HS-27A (cell line): ENCODE measurements at places on chromosomes 5 and 9.
A peak's percentile ranks its signal among the peaks of the same experiment; 100 is the strongest.

DNA sequence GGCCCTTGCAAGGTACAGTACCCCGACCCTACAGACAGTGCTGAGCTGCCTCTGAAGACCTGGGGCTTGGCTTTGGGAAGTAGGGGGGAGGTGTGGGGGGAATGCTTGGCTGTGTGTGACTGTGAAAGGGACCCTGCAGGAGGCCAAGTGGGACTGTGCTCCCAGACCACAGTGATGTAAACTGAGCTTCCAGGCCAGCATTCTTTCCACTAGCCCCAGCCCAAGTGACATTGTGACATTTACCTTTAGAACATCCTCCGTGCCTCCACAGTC is 31.2 kb downstream of the HMCN2 start:
- no peak for DNase-seq

DNA sequence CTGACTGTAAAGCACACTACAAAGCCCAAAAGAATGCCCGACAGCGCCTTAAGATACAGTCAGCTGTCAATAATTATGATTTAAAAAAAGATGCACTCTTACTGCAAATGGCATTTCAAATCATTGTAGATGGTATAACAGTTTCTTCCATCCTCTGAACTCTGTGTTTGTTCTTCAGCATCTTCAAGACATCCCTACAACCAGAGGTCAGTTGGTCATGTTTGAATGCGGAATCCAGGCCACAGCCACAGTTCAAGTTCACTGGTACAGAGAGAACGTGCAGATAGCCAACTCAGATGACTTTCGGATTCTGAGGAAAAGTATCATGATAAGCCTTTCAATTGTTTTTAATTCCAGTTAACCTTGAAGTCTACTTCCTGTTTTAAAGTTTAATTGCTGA is 8.7 kb upstream of the MYOT start:
- DNase-seq = no peak

DNA sequence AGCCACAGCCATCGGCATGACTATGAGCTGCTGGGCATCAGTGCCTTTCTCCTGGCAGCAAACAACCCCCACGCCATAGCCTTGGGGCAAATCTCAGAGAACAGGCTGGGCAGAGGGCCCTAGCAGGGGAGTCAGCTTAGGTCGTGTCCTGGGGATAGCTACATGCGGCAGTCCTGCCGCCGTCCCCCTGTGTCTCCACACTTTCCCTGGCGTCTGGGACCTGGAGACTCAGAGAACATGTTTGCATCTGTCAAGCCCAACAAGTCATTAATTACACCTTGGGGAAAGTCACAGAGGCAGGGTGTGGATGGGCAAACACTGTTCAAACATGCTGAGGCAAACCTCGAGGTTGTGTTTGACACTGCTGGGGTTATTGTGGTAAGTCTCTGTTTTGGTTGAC is 123.6 kb downstream of the C5orf15 start:
- DNase-seq = no peak

DNA sequence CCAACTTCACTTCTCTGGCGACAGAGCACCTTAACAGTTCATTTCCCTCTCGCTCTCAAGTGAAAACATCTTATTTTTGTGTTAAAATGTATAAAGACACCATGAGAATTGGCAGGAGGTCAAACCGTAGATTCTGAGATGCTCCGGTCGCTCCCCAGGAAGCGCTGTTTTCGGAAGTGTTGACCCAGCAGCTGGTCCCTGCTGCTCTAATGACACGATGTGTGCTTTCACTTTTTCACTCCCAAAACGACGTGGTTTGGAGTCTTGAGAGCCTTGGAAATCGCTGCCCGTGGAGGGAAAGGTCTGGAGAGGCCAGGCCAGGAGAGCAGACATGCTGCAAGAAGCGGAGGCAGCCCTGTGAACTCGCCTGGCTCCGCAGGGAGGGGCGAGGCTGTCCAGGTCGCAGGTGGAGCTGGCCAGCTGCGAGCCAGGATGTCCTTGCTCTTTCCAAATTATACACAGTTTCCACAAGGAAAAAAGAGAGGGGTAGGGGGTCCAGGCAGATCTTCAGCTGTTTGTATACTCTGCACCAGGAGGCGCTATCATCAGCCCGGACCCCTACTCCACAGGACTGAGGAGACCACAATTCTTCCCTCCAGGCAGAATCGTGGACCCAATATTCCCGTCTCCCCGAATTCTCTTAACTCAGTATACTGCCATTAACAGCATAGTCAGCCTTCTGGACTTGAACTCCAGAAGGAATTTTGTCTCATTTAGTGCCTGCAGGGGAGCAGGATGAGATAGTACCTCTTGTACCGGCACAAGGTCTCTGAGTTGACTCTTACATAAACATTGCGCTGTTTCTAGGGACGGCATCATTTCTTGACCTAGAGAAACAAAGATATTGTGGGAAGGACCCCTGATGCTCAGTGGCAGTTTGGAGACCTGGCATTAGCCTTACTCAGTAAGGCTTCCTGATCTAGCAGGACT is 248.6 kb upstream of the ANKRD55 start:
- no peak for DNase-seq

DNA sequence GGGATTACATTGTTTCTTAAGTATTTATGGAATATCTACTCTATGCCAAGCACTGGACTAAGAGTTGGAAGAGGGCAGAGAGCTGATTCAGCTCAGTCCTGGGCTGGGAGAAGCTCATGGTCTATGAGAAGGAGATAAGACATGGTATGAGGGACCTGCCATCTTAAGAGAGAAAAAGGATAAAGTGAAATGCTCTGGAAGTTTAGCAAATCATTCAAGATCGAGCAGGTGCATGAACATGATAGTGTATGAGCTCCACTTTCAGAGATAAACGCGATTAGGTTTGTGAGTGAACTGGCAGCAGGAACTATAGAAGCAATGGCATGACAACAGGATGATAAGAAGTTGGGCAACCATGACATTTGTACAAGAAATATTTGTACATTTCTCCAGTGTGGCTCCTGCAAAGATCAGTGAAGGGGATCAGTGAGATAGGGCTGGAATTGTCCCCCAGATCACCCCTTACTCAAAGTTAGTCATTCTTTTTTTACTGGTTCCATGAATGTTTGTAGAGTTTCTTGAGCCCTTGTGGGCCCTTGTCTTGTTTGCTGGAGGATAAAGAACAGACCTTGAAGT is 26.6 kb upstream of the CCDC180 start:
- DNase-seq = no peak

GRCh38 chr9:15253197-15253596 is 53.8 kb downstream of the TTC39B start:
- DNase-seq = peak; percentile 19

DNA sequence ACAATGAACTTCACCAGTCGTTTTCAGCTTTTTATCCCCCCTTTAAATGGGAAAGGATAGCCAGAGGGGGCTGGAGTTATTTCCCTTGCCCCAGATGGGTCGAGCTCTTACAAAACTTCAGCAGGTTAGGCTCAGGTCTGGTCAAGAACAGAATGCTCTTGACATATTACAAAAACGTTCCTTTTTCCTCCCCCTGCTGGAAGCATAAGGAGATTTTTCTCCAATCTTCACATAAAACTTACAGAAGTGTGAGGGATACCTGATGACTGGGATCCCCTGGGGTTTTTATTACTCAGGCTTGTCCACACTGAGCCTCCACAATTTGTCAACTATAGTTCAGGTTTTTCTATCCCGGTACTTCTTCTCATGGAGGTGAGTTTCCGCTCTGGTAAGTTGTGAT is 60.8 kb downstream of the CSF2 start:
- no peak for DNase-seq

GRCh38 chr9:33166231-33167083 is 679 bp downstream of the B4GALT1 start:
- DNase-seq = no peak

DNA sequence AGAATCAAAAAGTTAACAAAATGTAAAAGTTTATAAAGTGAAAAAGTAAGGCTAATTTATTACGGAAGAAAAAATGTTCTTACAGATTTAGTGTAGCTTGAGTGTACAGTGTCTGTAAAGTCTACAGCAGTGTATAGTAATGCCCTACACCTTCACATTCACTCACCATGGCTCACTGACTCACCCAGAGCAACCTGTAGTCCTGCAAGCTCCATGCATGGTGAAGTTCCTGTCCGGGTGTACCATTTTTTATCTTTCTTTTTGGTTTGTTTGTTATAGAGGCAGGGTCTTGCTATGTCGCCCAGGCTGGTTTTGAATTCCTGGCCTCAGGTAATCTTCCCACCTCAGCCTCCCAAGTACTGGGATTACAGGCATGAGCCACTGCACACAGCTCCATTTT is 93.6 kb downstream of the MED27 start:
- DNase-seq = no peak
